ENCODE measurements at places on chromosomes 4 and X.

- DNase-seq: no peak
Measured at GRCh38 chrX:135505351-135505750, 15.1 kb upstream of the INTS6L start.

DNA sequence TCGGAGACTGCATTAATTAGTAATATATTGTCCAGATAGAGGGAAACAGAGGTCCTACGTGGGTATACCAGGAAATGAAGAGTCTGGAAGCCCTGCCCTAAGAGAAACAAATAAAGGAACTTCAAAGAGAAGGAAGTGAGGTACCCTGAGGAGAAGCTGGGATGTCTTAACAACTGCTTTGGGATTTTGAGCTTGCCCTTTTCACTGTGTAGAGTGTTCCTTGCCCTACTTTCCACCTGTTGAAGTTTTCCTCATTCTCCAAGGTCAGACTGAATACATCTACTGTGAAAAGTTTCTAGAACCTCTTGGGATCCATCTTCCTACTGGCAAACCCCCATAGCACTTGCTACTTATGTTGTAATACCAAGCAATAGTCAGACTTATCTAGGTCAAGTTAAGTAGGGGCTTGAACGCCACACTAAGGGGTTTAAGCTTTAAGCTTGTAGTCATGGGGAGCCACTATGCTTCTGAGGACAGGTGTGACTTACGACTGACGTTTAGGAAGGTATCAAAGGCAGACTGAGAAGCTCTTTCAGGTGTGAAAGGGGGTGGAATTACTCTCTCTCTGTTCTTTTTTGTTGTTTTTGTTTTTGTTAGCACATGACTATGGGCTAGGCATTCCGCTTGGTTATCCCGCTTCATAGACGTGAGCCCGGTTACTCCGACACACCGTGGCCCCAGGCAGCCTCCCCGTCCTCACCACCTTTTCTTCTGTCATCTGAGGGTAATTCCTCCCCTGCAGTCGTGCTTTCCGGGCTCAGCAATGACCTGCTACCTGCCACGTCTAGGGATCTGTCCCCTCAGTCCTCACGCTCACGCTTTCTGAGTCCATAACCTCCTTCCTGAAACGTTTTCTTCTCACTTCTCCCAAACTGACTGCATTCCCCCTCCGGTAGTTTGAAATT lies 959 bp upstream of the REST start:
- no peak for DNase-seq

GRCh38 chr4:22170353-22170752 lies 221.8 kb upstream of the KCNIP4 start:
- no peak for DNase-seq

DNA sequence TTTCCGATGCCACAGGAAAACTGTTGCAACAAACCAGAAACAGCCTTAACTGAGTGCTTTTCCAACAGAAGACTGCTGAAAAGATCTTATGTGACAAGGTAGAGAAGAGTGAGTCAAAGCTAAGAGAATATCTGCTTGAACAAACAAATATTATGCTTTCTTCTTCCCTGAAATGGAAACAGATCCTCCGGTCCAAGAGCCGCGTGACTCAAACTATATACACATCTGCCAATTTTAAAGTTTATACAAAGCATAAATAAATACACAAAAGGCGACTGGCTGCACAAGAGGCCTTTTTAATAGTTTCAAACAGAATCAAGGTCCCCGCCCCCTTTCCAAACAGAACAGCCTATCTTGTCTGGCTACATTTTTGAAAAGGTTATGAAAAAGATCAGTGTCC lies 329.7 kb upstream of the F9 start:
- no peak for DNase-seq

DNA sequence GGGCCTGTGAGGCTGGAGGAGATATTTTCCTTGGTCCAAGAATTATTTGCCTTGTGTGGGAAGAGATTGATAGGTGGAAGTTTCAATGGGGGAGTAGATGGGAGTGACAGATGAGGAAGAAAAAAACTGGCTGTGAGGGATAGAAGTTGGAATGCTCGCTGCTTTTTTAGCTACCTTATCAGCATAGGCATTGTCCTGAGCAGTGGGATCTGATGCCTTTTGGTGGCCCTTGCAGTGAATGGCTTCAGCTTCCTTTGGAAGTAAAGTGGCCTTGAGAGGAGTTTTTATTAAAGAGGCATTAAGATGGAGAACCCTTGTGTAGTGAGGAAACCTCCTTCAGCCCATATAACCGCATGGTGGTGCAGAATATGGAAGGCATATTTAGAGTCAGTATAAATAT lies 16.0 kb downstream of the KLKB1 start:
- DNase-seq: no peak

GRCh38 chr4:28269426-28269825 lies 1408.8 kb downstream of the STIM2 start:
- DNase-seq: no peak

DNA sequence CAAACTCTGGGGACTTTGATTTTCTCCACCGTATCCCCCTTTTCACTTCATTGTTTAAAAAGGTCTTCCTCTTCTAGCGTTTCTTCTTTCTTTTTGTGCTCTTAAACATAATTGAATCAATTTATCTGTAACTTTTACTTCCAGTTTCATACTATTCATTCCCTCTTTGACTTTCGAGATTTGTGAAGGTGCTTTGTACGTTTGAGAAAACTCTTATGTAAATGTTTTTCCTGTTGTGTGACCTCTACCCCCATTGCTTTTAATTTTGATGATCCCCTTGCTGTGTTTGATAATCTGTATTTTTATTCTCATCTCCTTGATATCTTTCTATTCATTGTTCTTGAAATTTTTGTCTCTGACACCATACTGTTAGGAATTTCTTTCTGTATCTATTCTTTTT lies 4.8 kb downstream of the USP38 start:
- DNase-seq: no peak

DNA sequence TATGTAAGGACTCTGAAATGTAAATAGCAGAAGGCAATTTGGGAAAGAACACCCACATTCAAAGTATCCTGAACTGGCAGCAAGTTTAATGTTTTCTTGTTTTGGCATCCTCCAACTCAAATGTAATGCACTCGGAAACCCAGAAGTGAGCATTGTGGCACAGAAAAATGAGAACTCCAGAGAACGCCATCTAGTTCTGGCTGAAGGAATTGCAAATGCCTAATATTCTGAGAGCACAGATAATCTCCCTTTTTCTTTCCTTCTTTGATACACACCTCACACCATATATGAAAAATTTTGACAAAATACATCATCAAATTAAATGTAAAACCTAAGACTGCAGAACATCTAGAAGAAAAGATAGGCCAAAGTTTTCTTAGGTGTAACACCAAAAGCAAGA lies 52.1 kb downstream of the PWWP3B start:
- DNase-seq: no peak

DNA sequence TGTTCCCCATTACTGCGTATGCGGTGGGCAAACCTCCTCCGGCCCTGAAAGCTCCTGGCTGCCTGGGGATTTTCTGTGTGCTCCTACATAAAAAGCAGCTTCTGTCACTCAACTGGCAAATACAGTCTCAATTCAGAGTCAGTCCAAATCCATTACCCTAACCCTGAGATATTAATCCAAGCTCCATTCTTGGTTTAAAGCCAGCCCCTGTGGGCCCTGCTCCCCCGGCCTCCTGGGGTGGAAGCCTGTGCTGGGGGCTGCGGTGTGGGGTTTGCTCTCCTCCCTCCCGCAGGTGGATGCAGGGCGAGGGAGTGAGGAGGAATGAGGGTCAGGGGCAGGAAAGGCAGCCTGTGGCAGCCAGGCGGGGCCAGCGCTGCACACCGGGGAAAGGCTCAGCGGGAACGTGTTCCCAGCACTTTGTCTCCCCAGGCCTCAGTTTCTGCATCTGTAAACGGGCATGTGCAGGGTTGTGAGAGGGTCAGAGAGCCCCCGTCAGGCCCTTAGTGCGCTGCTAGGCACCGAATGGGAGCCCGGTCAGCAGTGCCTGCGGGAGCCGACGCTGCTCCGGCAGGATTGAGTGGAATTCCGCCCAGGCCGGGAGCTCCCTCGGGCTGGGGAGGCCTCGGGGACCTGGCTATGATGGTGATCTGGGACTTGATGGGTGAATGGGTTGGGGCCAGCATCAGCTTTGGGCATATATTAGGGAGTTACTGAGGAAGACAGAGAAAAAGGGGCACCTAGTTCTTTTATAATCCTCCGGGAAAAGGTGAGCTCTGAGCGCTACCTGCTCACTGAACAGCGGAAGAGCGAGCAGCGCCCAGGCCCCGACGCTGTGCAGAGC lies 6.3 kb upstream of the RGS12 start:
- no peak for DNase-seq

- no peak for DNase-seq
Measured at GRCh38 chr4:95381843-95382580, 166.8 kb downstream of the UNC5C start.

- no peak for DNase-seq
Measured at GRCh38 chr4:183333983-183334382, 11.8 kb upstream of the CLDN24 start.

DNA sequence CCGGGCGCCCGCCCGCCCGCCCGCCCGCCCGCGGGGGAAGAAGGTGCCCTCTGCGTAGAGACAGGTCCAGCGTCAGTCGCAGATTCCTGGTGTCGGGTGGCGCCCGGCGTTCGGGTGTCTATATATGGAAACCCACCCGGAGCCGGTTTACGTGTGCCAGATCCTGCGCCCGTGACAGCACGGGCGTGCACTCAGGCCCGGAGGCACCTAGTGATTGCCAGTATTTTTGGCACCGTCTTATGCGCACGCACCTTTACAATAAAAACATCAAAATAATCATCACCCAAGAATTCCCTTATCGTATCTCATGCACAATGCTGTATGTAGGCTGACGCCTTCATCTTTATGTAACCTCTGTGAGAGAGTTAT lies 519 bp downstream of the SLC25A4 start:
- no peak for DNase-seq

DNA sequence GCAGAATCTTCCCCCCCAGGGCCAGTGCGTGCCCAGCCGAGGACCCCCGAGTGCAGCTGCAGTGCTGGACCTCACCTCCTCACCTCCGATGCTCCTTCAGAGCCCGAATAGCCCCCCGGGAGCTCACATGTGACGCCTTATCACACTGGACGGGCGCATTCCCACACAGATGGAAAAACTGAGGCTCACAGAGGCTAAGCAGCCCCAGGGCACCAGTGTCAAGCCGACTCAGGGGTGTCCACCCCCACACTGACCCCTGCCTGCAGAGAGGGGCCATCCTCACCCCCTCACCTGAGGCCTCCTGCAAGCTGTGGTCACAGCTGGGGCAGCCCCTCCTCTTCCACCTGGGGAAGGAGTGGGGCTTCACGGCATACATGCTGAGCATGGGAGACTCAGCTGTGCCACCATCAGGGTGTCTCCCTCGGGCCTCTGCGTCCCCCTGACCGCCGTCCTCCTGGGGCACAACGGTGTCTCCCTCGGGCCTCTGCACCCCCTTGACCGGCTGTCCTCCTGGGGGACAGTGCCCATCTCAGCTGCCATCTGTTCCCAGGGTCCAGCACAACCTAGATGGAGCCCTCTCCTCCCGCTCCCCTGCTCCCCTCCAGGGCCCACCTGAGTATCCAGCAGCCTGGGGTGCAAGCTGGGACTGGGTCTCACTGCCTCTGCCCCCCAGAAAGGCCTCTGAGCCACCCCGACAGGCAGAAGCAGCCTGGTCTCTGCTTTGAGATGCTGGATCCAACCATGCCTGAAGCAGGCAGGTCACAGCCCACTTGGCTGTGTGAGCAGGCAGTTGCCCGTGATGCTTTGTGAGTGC lies 85.3 kb upstream of the NKX1-1 start:
- no peak for DNase-seq

DNA sequence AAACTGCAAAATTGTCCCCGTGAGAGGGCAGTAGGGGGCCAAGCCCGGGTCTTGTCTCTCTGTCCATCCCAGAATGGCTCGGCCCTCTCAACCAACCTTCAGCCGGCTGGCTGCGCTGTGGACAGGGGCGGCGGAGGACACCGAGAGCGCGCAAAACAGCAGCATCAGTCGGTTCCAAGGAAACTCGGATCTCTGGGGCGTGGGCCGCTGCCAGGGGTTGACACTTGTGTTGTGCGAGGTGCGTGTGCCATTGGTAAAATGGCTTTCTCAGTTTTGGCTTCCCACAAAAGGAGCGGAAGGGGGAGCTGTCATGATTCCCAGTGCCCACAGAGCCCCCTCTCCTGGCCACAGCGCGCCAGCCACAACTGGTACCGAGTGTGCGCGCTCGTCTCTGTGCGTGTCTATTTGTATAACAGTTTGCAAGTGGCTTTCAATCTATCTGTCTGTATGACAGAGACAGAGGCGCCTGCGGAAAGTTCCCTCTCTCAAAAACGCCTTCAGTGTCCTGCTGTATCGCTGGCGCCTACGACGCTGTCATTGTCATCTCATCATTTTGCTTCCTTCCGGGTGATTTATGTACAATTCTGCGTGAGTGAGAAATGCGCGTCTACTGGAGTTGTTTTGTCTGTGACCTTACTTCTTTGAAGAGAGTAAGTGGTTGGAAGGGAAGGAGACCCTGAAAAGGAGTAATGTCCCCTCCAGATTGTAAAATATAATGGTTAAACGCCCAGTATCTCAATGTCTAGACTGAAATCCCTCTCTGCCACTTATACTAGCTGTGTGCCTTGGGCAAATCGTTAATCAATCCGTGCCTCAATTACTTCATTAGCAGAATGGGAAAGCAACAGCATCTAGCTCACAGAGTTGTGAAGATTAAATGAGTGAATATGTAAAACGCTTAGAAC lies 1.8 kb downstream of the DKK2 start:
- no peak for DNase-seq

GRCh38 chr4:99986792-99987191 lies 36.7 kb upstream of the H2AZ1 start:
- DNase-seq: no peak

DNA sequence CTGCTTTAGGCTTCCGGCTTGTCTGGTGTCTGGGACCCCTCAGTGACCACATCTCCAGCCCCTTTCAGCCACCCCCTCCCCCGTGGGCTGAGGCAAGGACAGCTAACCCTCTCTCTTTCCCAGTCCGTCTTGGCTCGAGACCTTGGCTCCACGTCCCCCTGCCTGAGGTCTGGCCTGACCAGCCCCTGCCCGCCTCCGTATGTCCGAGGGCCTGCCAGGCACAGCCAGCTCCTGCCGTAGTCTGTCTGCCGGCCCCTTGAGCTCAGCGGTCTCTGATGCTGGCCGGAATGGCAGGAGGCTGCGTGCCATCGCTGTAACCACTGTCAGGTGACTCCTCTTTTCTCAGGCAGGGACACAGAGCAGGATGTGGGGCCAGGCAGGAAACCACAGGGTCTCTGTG lies 73.3 kb upstream of the LRPAP1 start:
- no peak for DNase-seq

DNA sequence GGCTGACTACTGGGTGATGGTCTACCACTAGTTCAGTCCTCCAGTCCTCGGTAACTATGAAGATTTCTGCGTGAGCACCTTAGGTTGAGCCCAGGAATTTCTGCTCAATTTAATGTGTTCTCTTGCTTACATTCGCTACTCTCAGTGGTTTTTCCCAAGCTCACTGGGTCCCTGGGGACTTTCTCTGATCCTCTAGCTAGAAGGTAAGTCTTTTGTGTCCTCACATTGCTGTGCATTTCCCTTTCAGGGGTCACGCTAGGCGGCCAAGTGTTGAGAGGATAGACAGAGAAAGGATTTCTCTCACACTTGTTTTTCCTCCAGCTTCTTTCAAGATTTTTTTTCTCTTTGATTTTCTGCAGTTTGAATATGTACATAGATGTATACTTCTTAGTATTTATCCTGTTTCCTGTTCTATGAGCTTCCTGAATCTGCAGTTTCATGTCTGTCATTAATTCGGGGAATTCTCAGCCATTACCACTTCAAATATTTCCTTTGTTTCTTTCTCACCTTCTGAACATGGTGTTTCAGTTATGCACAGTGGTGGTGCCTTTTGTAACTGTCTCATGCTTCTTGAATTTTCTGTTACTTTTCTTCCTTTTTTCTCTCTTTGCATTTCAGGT lies 17.5 kb downstream of the MAGEA9 start:
- no peak for DNase-seq

GRCh38 chr4:86160426-86160825 lies 199.4 kb downstream of the MAPK10 start:
- no peak for DNase-seq

Measured in NCI-H2107 (cell line).